ENCODE measurements at places on chromosomes 7 and 10.

DNA sequence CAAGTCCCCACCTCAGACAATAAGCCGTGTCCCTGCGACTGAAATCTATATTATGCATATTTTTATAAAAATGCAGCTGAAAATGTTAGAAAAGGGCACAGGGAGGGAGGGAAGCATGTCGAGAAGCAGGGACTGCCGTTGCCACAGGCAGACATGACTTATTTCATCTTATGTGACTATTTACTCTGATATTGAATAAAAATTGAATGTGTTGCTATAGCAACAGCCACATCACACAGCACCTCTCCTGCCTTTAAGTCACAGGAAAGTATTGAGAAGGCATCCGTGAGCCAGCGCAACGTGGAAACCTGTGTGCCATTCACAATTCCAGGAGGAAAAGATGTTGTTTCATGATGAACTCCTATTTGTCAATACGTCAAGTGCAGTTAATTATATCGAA is 549.5 kb downstream of the DNAJB6 start:
- no peak for DNase-seq

GRCh38 chr7:134854816-134855215 is 75.4 kb downstream of the CALD1 start:
- no peak for DNase-seq

- peak; percentile 12 for DNase-seq
Measured at GRCh38 chr10:99658622-99659030, 683 bp upstream of the ENTPD7 start.

DNA sequence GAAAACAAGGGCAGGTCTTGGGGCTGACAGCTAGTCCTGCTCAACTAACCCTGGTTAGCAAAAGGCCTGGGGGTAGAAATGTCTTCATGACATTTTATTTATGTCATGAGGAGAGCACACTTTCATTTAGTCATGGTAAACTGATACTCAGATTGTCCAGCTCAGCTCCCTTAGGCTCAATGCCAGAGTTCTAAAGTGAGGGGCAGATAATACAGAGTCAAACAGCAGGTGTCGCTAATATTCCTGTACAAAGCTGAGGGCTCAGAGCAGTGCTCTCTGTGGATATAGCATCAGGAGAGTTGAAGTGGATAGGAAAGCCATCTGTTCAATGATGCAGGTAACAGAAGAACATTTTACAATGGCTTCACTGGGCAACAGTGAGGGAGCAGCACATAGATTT is 26.8 kb upstream of the CALCR start:
- DNase-seq = no peak

GRCh38 chr10:114400091-114400490 is 4.2 kb downstream of the AFAP1L2 start:
- DNase-seq = no peak

- no peak for DNase-seq
Measured at GRCh38 chr7:41882745-41883420, 180.0 kb upstream of the INHBA start.

- no peak for DNase-seq
Measured at GRCh38 chr7:221978-222715, 29.8 kb downstream of the FAM20C start.

GRCh38 chr7:84100866-84101265 is 93.7 kb downstream of the SEMA3A start:
- DNase-seq = no peak

- DNase-seq = no peak
Measured at GRCh38 chr7:85710960-85711359, 524.1 kb upstream of the SEMA3D start.

DNA sequence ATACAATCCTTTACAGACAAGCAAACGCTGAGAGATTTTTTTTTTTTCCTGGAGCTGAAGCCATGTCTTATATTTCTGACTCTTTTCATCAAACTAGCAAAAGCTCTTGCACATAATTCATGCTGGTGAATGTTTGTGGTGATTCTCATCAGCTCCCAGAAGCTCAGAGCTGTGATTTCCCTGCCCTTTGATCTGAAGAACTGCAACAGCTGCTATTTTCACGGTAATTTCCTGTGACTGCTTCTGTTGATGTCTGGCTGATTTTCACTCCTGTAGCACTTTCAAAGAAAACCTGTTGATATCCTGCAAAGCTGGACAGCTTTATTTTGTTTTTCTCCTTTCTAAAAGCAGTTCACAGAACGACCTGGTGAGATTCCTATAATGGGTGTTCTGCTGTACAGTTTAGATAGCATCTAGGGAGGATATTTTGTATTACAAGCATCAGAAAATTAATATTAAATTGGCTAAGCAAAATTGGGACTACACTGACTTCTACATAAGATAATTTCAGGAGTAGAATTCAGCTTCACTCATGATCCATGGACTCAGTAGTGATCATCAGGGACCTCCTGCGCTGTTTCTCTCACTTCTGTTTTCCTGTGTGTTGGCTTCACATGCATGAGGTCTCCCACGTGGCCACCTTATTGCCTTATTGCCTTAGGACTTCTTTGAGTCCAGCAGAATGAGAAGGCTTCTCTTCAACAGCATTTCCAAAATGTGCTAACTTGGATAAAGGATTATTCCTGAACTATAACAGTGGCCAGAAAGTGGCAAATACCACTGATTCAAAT is 1111.6 kb upstream of the SORCS1 start:
- no peak for DNase-seq

DNA sequence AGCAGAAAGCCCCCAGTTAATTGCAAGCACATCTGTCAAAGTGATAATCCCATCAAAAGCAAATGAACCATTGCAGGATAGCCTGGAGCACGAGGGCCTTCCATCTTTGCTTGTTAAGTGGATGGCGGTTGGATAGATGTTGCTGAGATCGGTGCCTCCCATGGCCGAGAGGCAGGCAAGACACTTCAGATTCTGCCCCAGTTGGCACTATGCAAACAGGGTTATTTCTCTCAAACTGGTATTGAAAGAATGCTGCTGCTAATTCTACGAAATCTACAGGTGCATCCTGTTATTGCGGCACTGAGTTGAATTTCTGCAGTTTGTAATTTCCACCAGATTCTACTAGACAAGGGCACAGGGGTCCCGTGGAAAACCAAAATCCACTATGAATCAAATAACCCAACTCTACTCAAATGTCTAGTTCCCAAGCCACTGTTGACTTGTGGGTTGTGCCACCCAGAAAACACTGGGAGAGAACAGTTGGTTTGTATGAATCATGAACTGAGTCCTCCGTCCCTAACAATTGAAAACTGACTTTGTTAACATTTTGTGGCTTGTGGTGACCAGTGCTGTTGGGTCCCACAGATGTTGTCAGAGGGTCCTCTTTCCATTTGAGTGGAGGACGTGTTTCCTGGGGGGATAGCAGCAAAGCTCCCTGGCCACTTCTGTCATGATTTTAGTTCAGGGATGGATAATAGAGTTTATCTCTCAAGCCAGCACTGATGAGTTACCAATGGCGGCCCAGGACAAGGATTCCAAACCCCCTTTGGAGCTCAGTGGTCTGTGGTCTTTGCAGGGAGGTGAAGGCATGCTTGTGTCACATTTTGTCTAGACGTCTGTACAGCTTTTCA is 7.1 kb upstream of the IL2RA start:
- no peak for DNase-seq

- DNase-seq = no peak
Measured at GRCh38 chr10:24721229-24722106, 2.2 kb downstream of the ARHGAP21 start.

GRCh38 chr7:138167869-138168296 is 91.6 kb downstream of the AKR1D1 start:
- DNase-seq = no peak

- no peak for DNase-seq
Measured at GRCh38 chr10:128084364-128084763, 41.9 kb downstream of the MKI67 start.

GRCh38 chr10:96047004-96047649 is 3.7 kb downstream of the CCNJ start:
- no peak for DNase-seq

DNA sequence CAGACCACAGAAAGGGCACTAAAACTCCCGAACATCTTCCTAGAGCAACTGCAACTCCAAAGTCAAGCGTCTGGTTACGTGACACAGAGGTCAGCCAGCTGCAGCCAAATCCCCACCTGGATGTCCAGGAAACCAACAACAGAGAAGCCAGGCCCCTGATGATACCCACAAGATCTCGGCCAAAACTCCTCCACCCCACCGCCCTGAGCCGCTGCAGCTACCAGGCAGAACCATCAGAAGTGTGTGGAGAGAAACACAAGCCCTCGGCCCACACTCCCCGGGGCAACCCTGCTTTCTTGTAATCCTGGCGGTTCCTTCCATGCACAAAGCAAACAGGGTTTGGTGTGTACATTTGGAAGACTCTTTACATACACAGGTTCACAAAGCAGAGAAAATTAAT is 8.7 kb downstream of the CHST15 start:
- no peak for DNase-seq

DNA sequence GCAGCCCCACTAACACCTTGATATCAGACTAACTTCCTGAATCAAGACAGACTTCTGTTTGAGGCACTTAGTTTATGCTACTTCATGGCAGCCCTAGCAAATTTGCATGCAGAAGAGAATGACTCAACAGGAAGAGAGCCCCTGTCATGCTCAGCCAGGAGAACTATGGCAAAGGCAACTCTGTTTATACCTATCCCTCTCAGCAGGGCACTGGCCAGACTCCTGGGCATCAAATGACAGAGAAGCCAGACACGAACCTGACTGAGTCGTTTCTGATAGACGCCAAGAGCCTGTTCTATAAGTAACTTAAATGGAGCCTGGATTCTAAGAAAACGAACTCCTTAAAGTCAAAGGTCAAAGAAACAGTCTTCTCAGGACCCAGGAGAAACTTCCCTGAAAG is 50.9 kb upstream of the UNC5B start:
- no peak for DNase-seq

DNA sequence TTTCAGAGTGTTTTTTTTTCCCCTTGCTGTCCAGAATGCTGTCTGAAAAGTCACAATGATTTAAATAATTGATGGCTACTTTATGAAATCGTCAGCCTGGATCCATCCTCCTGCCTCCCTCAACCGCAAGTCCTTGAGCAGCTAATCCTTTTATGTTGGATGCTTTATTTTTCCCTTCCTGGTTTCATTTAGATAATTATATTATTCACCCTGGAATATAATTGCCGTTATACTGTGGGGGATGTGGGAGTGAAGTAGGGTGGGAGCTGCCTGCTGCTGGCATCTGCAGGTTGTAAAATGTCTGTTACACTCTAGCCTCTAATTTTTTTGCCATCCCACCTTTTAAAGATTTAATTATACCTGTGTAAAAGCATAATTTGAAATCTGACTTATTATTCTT is 290.5 kb upstream of the LRGUK start:
- no peak for DNase-seq

DNA sequence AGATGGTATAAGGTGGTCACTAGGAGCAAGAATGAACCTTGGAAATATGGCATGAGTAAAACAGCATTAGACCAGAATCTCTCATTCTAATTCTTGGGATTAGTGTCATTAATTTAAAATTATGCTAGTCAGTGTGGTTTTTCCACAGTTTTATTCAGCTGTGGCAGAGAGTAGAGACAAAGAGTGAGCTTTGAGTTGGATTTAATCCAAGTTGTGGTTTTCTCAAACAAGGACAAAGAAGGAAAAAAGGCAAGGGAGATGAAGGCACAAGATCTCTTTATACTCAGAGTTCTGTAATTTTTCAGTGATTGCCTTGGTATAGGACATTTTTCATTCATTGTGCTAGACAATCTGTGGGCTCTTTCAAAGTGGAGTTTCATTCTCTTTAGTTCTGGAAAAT is 28.2 kb upstream of the AKAP9 start:
- no peak for DNase-seq

Measured in T-helper 1 cell (primary cell).